ENCODE measurements at places on chromosomes 12 and 14.

- no peak for DNase-seq
Measured at GRCh38 chr14:23445773-23446172, 10.3 kb upstream of the MYH7 start.

GRCh38 chr12:53483979-53484377 is 15.3 kb downstream of the MAP3K12 start:
- no peak for DNase-seq

DNA sequence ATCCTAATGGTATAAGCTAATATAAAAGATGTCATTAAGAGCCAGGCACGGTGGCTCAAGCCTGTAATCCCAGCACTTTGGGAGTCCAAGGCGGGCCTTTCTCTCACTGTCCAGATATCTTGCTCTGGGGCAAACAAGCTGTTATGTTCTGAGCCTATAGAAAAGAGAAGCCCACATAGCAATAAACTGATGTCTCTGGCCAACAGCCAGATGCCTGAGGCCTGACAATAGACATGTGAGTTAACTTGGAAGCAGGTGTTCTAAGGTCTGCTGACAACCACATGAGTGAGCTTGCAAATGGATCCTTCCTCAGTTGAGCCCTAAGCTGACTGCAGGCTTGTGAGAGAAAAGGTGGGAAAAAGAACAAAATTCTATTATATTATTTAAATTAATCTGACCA is 25.0 kb downstream of the YAF2 start:
- DNase-seq = peak; percentile 34

GRCh38 chr14:24483604-24484252 is 24.3 kb downstream of the CMA1 start:
- DNase-seq = peak; percentile 75

DNA sequence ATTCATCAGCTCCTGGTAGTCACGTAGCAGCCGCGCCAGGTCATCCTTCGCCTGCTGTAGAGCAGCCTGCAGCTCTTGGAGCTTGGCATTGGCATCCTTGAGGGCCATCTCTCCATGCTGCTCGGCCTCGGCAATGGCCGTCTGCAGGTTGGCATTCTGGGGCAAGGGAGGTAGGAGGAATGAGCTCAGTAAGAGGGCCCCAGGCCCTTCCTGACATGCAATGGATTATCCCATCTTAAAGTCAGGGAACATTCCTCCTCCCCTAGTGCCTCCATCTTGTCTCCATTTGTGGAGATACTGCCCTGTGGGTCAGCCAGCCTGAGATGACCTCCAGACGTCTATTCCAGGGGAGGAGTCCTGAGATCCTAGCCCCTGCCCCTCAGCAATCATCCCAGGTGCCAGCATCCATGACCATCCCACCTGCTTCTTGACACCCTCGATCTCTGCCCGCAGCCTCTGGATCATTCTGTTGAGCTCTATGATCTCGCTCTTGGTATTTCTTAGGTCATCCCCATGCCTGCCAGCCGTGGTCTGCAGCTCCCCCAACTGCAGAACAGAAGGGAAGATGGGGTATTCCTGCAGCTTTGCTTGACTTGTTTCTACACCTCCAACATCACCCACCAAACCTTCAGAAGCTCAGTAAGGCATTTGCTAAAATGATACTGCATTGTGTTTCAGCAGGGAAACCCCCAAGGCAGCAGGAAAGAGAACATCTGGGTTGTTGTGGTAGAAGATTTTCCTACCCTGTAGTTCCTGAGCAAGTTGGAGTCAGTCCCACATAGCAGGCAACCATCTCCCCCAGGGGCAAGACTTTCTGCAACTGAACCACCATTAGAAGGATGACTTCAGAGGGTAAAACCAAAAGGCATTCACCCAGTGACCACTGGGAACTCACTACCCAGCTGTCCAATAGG is 4.4 kb downstream of the KRT3 start:
- no peak for DNase-seq

DNA sequence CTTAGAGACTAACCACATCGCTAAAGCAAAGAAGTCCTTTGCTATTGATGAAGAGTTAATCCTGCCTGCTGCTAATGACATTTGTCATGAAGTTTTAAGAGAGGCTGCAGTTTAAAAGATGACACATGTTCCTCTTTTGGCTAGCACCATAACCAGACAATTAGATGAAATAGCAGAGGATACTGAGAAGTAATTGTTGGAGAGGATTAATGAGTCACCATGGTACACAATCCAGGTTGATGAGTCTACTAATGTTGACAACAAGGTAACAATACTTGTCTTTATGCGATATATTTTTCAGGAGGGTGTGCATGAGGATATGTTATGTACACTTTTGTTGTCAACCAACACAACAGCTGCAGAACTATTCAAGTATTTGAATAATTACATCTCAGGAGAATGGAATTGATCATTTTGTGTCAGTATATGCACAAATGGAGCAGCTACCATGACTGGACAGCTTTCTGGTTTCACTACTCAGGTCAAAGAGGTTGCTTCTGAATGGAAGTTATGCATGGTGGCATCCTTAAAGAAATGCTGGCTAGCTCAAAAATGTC is 56.7 kb downstream of the LRRIQ1 start:
- no peak for DNase-seq

DNA sequence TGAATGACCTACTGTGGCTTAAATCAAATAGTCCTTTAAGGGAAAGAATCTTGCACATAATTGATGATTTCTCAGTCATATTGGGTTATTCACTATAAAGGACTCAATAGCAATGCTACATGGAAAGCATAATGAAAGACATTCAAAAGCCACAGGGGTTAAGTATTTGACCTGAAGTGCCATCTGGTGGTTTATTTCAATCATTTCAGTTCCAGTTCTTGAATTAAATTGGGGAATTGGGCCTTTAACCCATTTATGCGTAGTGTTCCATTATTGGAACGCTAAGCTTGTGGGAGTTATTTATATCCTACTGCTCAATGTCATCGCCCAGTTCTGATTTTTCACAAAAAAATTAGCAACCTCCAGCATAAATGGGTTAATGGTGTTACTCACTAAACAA is 41.3 kb upstream of the C12orf71 start:
- DNase-seq = peak; percentile 38

DNA sequence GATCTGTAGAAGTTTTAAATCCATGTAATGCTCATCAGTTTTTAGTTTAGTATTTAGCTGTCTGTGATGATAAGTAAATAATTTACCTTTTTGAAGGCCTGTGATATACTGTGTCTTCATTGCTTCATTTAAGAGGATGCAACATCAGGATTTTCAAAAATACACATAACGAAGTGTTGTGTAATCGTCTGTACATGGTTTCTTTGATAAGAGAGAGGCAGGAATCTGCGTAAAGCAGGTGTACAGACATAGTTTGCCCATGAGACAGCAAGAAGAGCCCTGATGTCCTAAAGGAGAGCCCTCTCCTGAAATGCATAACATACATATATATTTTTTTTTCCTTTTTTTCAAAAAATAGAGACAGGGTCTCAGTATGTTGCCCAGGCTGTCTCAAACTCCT is 44.8 kb downstream of the RASSF3 start:
- DNase-seq = no peak

DNA sequence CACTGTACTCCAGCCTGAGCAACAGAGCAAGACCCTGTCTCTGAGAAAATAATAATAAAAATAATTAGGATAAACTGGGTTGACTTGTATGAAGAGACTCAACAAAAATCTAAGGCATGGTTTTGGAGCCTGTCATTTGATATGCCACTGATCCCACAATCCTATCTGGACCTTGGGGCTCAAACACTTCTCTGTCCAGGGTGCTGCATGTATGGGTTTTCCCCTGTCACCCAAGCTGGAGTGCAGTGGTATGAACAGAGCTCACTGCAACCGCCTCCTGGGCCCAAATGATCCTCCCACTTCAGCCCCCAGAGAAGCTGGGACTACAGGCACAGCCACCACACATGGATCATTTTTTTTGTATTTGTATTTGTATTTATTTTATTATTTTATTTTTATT is 5.3 kb upstream of the VSIG10 start:
- no peak for DNase-seq

GRCh38 chr14:89131004-89131750 is 285.9 kb downstream of the FOXN3 start:
- DNase-seq = no peak

DNA sequence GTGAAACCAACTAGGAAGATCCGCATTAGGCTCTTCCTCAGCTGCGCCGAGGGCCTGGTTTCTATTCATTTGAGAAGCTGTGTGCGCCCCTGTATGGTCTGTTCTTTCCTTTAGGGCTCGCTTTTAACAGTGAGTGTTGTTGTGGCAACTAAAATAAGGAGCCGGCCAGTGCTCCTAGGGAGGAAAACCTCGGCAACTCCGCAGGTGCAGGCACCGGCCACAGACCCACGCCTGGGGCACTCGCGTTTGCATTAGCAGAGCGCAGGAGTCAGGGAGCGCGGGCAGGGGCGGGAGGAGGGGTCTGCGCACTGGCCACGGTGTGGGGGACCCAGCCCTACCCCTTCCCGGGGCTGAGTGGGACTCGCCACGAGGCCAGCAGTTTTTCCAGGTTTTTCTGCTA is 50.5 kb downstream of the STX2 start:
- DNase-seq = no peak

DNA sequence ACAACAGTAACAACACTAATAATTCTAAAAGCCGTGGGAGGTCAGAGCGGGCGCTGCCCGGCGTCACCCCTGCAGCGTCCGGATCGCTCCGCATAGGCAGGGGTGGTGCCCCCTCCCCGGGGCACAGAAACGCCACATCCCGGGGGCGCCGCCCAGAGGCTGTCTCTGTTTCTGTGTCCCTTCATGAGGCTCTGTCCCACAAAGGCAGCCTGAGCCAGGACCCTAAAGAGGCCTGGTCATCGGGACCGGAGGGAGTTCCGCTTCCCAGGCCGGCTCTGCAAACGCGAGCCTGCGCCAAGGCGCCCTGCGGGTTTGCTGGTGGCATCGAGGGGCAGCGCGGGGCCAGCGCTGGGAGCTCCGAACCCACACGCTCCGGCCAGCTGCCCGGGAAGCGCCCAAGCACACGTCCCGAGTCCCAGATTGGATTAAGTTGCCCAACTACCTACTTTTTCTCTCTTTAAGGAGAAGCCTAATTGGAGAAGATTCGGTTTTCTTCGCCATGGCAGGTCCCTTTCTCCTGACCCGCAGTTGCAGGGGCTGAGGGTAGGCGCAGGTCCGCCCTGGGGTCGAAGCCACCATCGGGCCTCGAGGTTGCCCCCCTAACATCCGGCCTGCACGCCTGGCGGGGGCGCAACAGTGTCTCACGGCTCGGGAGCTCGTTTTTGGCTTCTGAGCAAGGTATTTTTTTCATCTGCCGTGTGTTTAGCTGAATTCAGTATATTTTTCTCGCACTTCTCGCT is 421.7 kb downstream of the VRK1 start:
- peak; percentile 4 for DNase-seq
